Cardiac septum (tissue), 1 donor: ENCODE measurements at places on chromosomes 2 and 18.

GRCh38 chr2:126748929-126749518 lies 93.1 kb downstream of the GYPC start:
- DNase-seq: no peak

DNA sequence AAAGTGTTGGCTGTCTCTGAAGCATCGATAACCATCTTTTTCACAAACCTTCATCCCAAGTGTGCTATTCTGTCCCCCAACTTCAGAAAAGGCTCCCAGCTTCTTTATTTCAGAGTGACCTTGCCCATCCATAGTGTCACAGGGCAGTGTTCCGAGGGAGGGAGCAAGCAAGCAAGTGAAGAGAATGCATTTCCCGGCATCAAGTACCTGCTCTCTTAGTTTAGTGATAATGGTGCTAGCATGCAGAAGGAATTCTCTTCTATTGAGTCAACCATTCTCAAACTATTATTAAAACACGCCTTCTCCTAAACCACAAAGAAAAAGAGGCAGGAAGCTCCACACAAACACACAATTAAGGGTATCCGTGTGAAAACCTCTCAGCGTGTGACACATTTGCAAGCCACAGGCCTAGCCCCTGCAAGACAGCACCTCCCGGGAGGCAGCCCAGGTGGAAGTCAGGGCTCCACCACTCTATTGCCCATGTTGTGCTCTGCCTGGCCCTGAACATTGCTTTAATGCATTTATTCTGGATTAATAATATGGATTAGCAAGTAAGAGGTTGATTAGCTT lies 504.9 kb downstream of the GALR1 start:
- DNase-seq: no peak

GRCh38 chr2:10631405-10631804 lies 58.4 kb downstream of the NOL10 start:
- DNase-seq: no peak

DNA sequence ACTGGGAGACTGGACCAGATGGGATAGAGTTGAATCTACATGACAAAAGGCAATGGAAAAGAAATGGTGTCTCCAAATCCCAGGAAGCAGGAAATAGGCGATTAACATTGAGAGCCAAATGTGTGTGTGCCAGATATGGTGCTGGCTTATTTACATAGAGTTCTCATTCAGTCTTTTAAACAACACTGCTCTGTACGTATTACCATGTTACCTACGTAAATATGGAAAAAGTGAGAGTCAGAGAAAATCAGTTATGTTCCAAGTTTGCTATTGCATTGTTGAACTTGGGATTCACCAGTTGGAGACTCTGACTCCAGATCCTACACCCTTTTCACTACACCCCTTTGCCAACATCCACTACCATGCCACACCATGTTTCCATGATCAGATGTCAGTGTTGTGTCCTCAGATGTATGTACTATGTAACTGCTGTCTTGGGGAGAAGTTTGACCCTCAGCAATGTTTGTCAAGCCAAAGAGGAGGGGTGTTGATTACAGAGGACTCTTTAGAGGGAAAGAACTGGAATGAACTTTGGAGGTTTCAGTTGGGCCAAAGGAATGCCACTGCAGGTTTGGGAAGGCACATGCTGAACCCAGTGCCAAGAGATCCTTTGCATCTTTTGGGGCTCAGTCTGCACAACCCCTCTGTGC lies 19.6 kb upstream of the GREB1 start:
- DNase-seq: no peak

- DNase-seq: peak; percentile 91
Observed at GRCh38 chr18:44838971-44839666, 158.4 kb downstream of the SETBP1 start.

- DNase-seq: peak; percentile 86
Observed at GRCh38 chr18:75923169-75923568, 495.7 kb upstream of the SMIM21 start.

DNA sequence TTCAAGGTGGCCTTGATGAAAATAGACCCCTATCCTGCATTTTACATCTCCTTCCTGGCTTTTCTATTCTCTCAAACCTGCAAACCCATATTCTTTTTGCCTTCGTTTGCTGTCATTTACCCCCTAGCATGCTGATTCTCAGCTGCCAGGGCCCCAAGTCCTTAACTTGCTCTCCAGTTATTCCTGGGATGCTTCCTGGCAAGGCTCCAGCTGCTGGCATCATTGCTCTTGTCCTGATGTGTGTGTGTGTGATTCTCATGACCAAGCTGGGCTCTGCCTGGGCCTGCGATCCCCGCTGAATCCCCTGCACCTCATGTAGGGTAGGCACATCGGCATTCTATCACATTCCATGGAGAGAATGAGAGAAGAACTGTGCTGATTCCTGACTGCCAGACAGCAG lies 11.9 kb downstream of the NPAS2 start:
- no peak for DNase-seq

GRCh38 chr2:10260130-10260529 lies 42.6 kb upstream of the HPCAL1 start:
- DNase-seq: peak; percentile 12

DNA sequence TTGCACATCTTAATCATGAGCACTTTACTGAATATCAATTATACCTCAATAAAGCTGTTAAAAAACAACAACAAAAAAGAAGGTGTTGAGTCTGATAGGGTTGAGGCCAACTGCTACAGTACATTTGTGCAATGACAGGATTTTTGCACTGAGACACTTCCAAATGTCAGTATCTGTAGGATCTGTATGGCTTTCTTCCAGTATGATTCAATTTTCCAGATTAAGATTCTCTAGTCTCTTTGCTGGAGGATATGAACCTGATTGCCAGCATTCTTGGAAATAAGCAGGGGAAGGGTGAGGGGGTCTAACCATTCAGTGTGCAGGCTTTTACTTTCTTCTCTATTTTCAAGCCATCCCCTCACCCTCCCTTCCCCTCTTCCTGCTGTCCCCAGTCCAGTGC lies 85.1 kb downstream of the SEMA4F start:
- DNase-seq: no peak

GRCh38 chr2:235725016-235725489 lies 231.2 kb downstream of the AGAP1 start:
- DNase-seq: no peak

GRCh38 chr2:1866402-1867111 lies 122.2 kb upstream of the PXDN start:
- DNase-seq: peak; percentile 43

GRCh38 chr2:61135510-61135909 lies 26.5 kb upstream of the C2orf74 start:
- no peak for DNase-seq

GRCh38 chr18:31213641-31214040 lies 51.0 kb upstream of the DSC1 start:
- no peak for DNase-seq

DNA sequence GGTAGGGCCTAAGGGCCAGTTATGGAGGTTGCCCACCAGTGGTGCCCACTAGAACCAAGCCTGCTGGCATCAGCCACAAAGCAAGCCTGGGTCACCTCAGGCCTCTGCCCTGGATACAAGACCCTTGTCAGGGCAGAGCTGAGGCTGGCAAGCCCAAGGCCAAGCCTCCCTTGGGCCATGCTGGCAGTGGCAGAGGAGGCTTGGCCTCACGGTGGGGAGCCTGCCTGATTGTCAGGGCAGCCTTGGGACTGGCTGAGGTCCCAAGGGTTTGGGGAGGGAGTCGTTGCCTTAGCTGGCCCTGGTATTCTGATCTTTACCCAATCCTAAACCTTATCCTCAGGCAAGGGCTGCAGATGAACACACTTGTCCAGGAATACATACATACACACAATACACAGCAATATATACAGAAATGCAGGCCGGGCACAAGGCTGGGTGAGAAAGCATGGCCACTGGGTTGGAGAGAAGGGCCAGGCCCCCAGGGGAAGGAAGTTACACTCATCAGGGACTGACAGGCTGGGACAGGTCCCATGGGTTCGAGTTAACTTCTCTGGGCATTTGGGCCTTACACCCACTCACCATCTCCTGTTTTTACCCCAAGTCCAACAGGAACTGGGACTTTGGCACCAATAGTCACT lies 21.0 kb downstream of the CCT7 start:
- no peak for DNase-seq

- no peak for DNase-seq
Observed at GRCh38 chr2:61469424-61470121, 1.3 kb downstream of the USP34 start.

DNA sequence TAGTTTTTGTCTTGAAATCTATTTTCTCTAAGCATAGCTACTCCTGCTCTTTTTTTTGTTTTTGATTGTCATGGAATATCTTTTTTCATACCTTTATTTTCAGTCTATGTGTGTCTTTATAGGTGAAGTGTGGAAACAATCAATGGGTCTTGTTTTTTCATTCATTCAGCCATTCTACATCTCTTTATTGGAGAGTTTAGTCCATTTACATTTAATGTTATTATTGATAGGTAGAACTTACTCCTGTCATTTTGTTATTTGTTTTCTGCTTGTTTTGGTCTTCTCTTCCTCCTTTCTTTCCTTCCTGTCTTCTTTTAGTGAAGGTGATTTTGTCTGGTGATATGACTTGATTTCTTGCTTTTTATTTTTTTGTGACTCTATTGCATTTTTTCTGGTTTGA lies 17.8 kb downstream of the IL1RL2 start:
- no peak for DNase-seq

DNA sequence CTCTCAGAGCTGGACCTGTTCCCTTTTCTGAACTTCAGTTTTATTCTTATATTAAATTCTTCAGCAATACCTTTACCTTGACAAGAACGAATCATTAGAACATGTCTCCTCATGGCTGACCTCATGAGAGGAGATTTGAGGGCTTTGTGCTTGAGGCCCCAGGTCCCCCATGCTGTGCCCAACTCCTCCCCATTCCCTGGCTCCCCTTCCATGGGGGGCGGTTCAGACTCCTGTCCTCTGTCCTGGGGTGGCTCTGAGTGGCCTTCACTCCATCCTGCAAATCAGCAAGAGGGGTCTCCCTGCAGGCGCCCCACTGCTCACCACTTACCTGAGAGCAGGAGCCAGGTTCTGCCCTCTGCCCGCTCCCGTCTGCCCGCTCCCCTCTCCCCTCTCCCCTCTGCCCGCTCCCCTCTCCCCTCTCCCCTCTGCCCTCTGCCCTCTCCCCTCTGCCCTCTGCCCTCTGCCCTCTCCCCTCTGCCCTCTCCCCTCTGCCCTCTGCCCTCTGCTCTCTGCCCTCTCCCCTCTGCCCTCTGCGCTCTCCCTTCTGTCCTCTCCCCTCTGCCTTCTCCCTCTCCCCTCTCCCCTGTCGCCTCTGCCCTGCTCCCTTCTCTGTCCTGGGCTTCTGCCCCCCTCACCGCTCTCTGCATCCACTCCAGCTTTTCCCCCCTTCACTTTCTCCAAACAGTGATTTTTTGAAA lies 98.7 kb upstream of the ALKAL2 start:
- no peak for DNase-seq

DNA sequence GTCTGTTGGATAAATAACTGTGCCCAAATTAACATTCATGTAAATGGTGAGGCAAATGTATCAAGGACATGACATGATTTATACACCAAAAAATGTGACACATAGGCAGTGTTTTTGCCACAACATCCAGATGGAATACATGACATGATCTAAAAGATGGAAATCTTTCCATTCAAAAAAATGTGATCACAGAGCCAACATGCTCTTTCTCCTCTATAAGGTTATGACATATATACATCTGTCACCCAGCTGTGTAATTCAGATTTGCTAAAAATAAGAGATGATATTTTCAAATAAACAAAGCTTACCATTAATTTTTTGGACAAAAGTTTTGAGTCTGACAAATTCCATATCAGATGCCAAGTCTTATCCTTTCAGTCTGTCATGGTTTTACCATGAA lies 95.5 kb upstream of the COL3A1 start:
- DNase-seq: no peak

DNA sequence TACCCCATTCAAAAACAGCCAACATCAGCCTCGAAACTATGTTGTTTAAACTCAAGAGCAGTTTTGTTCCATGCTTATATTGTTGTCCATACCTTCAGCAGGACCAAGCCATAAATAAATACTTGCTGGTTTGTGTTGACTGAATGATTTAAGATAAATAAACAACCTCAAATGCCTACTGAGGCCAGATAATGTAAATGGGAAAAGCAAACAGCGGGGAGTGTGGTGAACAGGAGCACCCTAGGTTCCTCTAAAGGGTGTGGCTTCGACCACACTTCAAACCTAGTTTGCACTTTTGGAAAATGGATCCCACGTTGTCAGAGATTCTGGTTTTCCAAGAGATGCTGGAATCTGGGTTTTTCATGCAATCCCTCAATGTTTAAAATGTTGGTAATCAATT lies 1.7 kb upstream of the PMAIP1 start:
- no peak for DNase-seq

DNA sequence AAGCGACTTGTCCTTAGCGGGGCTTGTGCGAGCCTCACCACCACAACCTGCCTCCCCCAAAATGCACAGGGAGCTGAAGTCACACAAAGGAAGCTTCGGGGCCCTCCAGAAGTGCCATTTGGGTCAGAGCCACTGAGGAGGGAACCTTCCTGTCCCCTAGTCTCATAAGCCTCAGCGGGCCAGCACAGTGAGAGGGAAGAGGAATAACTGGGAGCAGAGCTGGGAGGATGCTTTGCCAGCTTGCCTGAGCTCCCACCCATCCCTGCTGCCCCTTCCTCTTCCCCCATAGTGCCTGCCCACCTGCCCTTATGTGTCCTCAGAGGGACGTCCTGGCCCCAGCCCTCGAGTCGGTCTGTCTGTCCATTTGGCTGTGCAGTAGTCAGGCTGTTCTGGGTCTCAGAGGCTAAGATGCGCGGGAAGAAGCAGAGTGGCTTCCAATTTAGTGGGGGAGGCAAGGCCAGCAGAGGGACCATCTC lies 51.8 kb upstream of the GPR17 start:
- DNase-seq: peak; percentile 59

- DNase-seq: no peak
Observed at GRCh38 chr2:189210250-189211087, 30.9 kb upstream of the COL5A2 start.

DNA sequence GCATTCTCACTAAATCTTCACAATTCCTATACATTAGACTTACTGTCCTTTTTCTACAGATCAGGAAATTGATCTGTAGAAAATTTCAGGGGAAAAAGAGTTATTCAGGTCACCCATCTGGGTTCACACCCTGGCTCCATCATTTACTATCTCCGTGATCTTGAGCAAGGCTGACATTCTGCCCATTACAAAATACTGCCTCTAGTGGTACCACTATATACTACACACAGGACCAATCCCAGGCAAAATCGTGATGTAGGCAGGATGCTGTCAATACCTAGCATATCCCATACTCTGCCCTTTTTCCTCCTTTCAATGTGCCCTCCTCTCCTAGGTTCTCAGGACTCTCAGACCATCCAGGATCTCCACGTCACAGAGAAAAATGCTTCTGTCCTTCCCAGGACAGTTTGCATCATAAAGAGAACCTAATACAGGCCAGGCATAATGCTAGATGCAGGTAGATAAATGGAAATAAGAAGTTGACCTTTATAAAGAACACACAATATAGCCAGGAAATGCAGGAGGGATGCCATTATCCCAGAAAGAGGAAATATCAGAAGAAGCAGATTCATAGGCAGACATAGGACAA lies 101.9 kb downstream of the CDH20 start:
- DNase-seq: no peak

DNA sequence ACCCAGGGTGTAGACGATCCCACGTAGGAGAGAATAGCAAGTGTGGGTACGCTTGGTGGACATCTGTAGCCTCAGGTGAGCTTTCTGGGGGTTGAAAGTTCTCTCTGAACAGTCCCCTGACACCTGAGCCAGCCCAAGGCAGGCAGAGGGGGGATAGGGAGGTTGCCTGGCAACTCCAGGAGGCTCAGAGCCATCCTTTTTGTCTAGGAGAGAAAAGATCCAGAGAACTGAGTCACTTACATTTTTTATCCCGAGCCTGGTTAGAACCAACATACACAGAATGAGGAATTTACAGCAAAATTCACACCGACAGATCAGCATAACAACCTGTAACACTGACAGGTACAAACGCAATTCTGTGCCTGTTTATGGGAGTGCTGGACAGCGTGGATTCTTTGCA lies 113.2 kb downstream of the SH3BP4 start:
- DNase-seq: no peak

- no peak for DNase-seq
Observed at GRCh38 chr2:28080911-28081310, 190.4 kb downstream of the BABAM2 start.
